NCI-H1436 (cell line): ENCODE measurements at places on chromosomes 3 and 15.

GRCh38 chr3:42699511-42699971 lies 3.1 kb downstream of the HHATL start:
- no peak for DNase-seq

GRCh38 chr3:40313975-40314860 lies 4.7 kb downstream of the EIF1B start:
- no peak for DNase-seq

GRCh38 chr3:130733236-130733875 lies 13.3 kb downstream of the PIK3R4 start:
- no peak for DNase-seq

DNA sequence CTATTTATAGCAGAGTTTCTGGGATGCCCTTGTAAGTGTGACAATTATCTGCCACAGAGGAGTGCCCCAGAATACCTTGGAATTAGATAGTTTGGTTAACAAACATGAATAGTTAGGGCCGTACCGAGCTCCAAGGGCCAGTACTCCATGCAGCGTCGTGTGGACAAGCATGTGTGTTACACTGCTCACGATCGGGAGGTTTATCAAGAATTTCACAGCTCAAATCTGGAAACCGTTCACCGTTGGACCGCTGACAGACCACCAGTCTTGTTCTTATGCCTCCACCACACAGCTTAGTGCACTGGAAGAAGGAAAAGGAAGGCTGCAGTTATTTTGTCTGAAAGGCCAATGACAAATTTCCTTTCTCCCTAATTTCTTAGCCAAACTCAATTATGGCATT lies 93.7 kb downstream of the ADAMTS9 start:
- no peak for DNase-seq

DNA sequence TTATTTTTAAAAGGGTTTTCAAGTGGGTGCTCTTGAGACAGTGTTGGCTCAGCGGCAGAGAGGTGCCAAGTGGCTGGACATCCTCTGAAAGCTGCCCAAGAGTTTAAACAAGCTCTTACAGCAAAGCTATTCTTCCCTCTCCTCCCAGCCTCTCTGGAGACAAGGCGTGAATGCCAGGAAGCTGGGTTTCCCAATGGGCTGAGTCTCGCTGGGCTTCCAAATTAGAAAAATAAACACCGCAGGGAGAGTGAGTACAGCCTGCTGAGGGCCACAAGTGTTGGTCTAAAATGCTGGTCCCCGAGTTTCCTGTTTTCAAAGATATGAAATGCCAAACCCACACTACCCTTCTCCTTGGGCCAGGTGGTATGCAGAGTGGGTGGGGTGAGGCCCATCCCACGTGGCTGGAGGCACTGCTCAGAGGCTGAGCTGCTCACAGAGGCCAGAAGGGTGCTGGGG lies 36.4 kb downstream of the ZDHHC3 start:
- DNase-seq = no peak

DNA sequence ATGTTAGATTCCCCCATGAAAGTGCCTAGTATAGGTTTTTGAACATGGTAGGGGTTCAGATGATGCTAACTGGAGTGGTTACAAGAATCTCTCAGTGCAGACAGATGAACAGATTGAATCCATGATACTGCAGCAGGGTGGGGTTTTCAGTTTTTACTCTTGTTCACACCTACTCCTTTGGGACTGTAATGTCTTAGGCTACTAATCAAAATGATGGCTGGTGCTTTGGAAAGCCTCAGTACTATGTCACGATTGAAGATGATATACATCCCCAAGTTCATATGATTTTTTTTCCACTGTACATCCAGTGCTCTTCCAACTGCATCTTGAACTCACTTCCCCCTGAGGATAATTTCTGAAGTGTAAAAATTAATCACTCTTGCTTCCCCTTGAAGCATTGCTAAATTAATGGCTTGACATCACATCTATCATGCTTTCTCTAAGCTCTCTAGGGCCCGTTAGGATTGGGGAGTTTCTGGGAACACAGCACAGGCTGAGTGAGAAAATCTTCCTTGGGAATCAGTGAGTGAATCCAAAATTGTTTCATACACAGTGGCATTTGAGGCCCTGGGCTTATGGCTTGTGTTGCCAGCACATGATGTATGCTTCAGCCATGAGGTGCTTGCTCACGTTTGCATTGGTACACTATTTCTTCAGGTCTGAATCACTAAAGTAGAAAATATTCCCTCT lies 115.0 kb upstream of the TPRG1 start:
- DNase-seq = no peak

DNA sequence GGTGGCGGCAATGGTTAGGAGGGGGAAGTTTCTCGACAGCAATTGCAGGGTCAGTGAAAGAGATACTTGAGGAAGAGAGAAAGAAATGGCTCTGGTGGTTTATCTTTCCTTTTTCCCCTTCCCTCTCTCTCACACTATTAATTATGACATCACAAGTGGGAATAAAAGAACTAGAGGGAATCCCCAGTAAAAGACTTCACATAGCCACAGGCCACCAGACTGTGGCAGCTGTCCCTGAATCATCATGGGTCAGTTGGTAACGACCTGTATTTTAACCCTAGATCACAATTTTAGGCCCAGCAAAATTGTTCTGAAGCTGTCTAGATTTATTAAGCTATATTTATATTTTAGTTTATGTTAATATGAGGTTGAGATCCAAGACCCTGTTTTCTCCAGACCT lies 40.3 kb downstream of the MBNL1 start:
- DNase-seq = no peak

- DNase-seq = no peak
Measured at GRCh38 chr3:15405448-15406050, 21.8 kb downstream of the METTL6 start.

- DNase-seq = no peak
Measured at GRCh38 chr3:141793476-141794260, 30.5 kb downstream of the GRK7 start.

GRCh38 chr3:101900316-101900715 lies 51.0 kb downstream of the NFKBIZ start:
- no peak for DNase-seq

- DNase-seq = no peak
Measured at GRCh38 chr3:134092208-134092701, 62.5 kb upstream of the SLCO2A1 start.

DNA sequence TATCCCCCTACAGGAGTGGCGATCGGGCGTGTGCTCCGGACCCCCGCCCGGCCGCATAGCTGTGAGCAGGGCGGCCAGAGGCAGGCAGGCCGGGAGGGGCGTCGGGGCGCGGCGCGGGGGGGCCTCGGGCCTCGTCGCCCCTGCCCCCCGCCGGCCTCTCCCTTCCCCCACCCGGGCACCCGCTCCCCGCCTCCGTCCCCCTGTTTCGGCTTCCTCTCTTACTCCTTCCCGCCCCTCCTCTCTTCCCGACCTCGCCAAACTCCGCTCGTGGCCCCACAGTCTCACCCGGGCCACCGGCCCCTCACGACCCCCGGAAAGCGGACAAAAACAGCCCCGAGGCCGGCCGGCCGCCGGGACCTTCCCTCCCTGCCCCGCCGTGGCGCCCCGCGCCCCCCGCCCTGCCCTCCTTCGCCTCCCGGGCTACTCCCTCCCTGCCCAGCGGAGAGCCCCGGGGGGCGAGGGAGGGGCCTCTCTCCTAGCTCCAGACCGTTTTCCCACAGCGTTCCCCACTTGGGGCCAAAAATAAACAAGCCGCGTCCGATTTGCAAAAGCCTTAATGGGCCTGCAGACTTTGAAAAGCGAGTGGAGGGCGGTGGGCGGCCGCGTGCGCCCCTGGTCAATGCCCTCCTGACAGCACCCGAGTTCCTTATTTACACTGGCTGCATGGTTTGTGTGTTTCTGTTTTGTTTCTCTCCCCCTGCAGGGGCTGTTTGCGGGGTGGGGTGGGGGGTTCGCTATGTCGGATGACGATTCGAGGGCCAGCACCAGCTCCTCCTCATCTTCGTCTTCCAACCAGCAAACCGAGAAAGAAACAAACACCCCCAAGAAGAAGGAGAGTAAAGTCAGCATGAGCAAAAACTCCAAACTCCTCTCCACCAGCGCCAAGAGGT lies 1.0 kb downstream of the UBE2E1 start:
- DNase-seq = no peak
